ENCODE measurements at places on chromosomes 11 and 22. TPM values are rescaled to one million over a fixed set of nuclear protein-coding genes. Genes with fewer than 3 reads are reported as not detected.

The OR56A1 gene
- total RNA-seq: not detected

The KCTD14 gene
- 15.0 TPM for total RNA-seq

The FKBP2 gene
- 111 TPM for total RNA-seq

The TRMT2A gene
- total RNA-seq: 94.3 TPM

The MPZL2 gene
- 2.6 TPM for total RNA-seq

The FJX1 gene
- 32.3 TPM for total RNA-seq

The FOLR2 gene
- not detected for total RNA-seq

The GRM5 gene
- total RNA-seq: 0.34 TPM

The KRTAP5-11 gene
- not detected for total RNA-seq

GRCh38 chr22:19002684-19003038 is 66.6 kb upstream of the PRODH start:
- no peak for DNase-seq

DNA sequence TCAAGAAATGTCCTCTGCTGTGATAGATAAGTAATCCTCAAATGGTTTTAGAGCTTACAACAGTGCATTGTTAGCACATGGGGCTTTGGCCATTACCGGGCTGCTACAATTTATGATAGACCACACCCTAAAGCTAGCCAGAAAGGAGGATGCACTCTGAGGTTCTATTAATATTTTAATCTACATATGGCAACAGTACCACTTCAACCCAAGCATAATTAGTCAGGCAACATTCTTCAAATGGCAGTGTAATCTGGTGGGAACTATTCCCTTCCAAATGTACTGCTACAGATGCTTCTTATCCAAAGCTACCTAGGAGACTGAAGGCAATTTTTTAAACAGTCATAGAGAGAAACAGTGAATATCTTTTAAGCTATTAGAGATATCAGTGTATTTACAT is 697.6 kb downstream of the KCNA4 start:
- DNase-seq: no peak

- DNase-seq: no peak
Measured at GRCh38 chr22:36027935-36028645, 534 bp downstream of the RBFOX2 start.

DNA sequence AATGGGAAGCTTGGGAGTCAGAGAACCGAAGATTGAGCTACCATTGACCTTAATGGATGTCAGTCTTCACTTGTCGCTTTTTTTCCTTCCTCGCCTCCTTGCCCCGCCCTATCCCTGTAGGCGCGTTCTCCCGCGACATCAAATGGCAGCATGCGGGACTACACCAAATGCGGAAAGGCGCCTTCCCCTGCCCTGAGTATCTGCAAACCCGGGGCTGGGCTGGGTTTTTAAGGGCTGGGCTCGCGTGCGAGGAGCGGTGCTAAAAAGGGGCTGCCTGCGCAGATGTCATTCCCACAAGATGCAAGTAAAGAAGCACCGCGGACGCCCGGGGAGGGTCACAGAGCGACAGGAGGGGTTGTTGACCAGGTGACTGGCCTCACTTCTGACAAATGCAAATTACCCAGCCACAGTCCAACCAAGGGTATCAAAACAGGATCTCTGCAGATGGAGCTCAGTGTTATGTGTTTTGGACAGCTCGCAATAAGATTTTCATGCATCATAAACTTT is 4.7 kb upstream of the FAM111B start:
- no peak for DNase-seq

- DNase-seq: no peak
Measured at GRCh38 chr22:31719850-31720471, 30.0 kb downstream of the PRR14L start.

- no peak for DNase-seq
Measured at GRCh38 chr11:132876239-132876638, 656.1 kb downstream of the OPCML start.

- DNase-seq: peak; percentile 52
Measured at GRCh38 chr11:67699521-67699920, 25.1 kb upstream of the ALDH3B2 start.

- no peak for DNase-seq
Measured at GRCh38 chr22:43566021-43566420, 154.2 kb downstream of the MPPED1 start.

GRCh38 chr11:120929090-120929489 is 94.8 kb upstream of the TBCEL start:
- DNase-seq: no peak

- DNase-seq: peak; percentile 23
Measured at GRCh38 chr11:100908746-100909145, 220.9 kb downstream of the PGR start.

GRCh38 chr11:15490535-15490934 is 375.8 kb downstream of the INSC start:
- no peak for DNase-seq

- peak; percentile 41 for DNase-seq
Measured at GRCh38 chr11:20754933-20755332, 85.5 kb downstream of the NELL1 start.
